ENCODE measurements at places on chromosomes 7 and 10. TPM values are rescaled to one million over a fixed set of nuclear protein-coding genes. Genes with fewer than 3 reads are reported as not detected.

The AGAP9 gene
- total RNA-seq, result 2.2 TPM

The FAM24A gene
- not detected for total RNA-seq

The GNAI1 gene
- 48.1 TPM for total RNA-seq

The BEND7 gene
- 0.79 TPM for total RNA-seq

Measured in M059J (cell line).